ENCODE measurements at places on chromosomes 3 and 15. TPM values are rescaled to one million over a fixed set of nuclear protein-coding genes. Genes with fewer than 3 reads are reported as not detected.

CPEB1 gene
- 5.0 TPM for total RNA-seq

- DNase-seq, result no peak
These were observed 8.4 kb downstream of the SNAP23 start for GRCh38 chr15:42503825-42504224.

DNA sequence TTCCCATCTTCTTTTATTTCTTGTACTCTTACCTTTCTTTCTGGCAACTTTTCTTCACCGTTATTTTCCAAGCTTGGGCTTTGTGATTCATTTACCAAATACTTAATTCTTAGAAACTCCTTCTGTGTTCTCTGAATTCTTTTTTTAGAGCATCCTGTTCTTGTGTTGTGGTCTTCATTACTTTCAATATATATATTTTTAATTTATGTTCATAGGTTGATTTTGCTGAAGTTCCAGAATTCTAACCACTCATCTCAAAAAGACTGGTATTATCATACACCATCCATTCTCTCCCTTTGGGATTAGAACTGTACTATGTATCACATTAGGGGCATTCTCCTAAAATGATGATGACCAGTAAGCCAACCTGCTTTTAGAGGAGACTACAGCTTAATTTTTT is 362.3 kb upstream of the CBLB start:
- DNase-seq, result no peak

DNA sequence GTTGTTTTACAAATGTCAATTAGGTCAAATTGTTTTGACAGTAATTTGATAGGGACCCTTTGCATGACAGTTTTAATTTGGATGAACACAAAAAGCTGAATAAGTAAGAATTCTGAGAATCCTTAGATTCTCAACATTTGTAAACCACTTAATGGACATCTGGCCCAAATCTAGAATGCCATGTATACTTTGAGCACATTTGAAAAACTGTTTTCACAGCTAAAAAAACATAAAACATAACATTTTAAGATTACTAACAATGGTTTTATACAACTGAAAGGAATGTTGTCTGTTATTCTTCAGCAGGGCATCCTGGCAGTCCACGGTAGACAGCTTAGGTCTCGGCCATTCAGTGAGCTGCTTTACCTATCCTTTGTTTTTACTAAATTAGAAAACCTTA is 34.5 kb upstream of the TM2D3 start:
- DNase-seq, result no peak
